Neural crest cell (in vitro differentiated cells): ENCODE measurements at places on chromosomes 2 and 18.

GRCh38 chr2:218997731-218998130 lies 4.5 kb upstream of the CRYBA2 start:
- DNase-seq: no peak

GRCh38 chr18:32911660-32912284 lies 138.9 kb upstream of the KLHL14 start:
- no peak for DNase-seq

GRCh38 chr2:233075966-233076339 lies 15.8 kb downstream of the INPP5D start:
- DNase-seq: no peak

- no peak for DNase-seq
Observed at GRCh38 chr2:156423674-156424282, 12.4 kb upstream of the GPD2 start.

GRCh38 chr2:22557406-22557805 lies 827.6 kb upstream of the KLHL29 start:
- no peak for DNase-seq

GRCh38 chr18:2515908-2516625 lies 55.2 kb downstream of the METTL4 start:
- DNase-seq: no peak

GRCh38 chr2:226669905-226670304 lies 129.7 kb downstream of the IRS1 start:
- DNase-seq: no peak

DNA sequence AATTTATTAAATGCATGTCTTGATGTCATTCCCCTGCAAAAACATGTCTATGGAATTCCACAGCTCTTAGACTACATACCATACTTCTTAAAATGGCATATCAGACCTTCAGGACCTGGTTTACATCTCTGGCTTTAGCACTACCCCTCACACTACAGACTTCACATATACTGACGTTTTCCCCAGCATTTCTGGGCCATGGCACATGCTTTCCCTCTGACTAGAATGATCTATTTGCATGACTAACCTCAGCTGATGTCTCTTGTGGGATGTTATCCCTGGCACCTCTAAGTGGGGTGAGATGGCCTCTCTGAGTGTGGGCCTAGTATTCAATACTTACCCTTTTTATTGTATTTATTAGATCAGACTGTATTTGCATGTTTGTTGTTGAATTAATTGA lies 381.6 kb downstream of the ERBB4 start:
- DNase-seq: no peak

- DNase-seq: no peak
Observed at GRCh38 chr2:8437949-8438400, 243.9 kb upstream of the ID2 start.

DNA sequence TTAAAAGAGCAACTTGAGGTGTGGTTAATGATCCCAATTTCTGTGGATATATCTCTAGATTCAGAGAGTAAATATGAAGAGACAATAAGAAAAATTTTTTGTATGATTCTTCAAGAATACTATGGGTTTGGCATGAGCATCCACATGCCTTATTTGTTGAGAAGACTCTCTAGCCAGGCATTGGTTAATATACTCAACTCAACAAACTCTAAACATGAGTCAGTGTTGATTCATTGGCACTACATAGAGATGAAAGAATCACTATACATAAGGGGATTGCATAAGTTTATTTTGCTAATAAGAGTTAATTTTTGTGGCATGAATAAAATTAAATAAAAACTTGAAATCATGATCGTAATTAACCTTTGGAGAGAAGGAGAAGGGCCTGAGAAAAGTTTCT lies 930.2 kb upstream of the LRRTM1 start:
- no peak for DNase-seq

- DNase-seq: no peak
Observed at GRCh38 chr18:22189449-22190166, 20.2 kb downstream of the GATA6 start.

DNA sequence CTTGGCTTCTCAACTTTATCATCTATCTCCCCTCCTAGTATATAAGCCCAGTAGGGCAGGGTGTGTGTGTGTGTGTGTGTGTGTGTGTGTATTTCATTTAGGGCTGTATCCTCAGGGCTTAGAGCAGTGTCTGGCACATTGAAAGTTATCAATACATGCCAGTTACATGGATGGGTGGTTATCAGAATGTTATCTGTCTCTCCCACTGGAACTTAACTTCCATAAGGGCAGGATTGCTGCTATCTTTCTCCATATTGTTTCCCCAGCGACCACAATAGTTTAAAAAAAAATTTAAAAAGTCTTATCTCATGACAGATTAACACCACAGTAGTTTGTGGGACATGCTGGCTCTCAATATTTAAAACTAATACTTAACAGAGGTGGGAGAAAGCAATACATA lies 488.9 kb downstream of the PLCL1 start:
- no peak for DNase-seq

DNA sequence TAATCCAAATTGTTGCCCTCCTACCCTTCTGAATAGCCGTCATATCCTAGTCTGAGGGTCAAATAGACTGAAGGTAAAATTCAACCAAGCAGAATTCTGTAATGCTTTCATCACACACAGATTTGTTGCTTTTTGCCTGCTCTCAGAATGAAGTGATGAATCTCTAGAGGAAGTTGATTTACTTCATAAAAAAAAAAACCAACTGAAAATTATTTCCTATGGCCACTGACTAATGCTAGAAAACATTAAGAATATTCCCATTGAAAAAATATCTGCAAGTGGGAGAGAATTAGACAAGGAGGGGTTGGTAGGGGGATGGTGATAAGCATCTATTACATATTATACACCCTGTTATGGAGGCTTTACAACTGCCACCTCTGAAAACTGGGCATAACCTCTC lies 2.3 kb upstream of the IL1RL2 start:
- no peak for DNase-seq

DNA sequence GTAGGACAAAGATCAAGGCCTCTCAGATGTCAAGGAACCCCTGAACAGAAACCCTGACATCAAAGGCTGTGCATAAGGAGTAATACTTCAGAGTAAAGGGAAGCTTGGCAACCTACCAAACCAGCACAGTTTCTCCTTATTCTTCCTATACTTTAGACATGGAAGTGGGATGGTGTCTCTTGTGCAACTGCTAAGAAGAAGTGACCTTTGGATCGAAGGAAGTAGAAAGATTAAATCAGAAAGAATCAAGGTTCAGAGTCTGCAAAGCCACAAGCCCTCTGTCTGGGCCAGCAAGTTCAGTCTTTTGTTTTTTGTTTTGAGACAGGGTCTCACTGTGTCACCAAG lies 66.2 kb upstream of the SLC39A10 start:
- no peak for DNase-seq

- DNase-seq: no peak
Observed at GRCh38 chr2:198371921-198372543, 567.6 kb downstream of the PLCL1 start.

- DNase-seq: no peak
Observed at GRCh38 chr2:172225786-172226185, 123.1 kb upstream of the DLX2 start.

DNA sequence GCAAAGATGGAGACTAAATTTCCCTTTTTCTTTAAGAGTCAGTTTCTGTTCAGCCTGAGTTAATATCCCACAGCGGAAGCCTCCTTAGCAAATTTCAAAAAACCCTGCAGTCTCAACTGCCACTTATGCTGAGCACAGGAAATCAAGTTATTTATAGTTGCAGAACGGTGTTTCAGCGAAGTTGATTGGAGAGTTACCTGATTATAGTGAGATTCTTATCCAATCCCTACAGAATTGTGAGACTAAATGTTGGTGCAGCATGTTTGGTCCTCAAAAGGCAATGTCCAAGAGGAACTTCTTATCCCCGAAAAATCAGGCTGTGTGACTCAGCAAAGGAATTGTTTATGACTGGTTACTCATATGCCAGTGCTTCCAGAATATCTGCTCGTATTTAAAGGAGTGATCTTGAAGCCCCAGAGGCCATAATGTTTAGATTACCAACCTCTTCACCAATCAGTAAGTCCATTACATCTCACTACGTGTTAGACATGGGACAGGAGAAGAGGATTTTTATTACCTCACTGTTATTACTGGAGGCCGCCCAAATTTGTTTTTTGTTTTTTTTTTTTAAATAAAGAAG lies 67.9 kb downstream of the LRRFIP1 start:
- DNase-seq: no peak

DNA sequence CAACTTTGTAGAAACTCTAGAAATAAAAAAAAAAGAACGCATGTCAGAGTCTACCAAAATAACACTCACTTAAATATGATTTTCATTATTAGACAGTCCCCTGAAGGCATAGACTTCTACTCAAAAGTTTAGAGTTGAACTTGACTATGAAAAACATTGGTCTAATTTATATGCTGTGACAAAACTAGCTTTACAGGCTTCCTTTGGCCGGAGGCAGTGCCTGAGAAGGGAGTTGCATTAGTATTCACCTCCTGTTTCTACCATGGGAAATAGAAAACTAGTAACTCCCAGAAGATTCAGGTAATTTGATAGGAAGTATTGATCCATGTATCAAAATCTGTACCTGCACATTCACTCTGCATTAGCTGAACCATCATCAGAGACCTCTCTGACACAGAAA lies 163.4 kb upstream of the NOSTRIN start:
- no peak for DNase-seq

GRCh38 chr2:240462707-240463273 lies 27.3 kb downstream of the GPC1 start:
- DNase-seq: no peak

- DNase-seq: no peak
Observed at GRCh38 chr18:63042351-63042750, 277.2 kb downstream of the BCL2 start.

DNA sequence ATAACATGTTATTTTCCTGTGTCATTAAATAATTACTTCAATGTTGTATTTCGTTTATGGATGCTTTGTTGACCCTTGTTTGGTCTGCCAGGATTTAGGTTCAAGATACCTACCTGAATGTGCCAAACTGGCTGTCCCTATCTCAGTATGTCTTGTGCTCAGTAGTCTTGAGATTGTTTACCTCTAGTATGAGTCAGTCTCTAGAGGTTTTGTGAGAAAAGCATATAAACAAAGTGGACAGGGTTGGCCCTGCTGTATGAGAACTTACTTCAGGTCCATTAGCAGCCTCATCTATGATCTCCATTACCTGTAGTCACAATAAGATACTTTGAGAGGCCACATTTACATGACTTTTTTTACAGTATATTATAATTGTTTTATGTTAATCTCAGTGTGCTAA lies 17.8 kb downstream of the DDX18 start:
- DNase-seq: no peak

DNA sequence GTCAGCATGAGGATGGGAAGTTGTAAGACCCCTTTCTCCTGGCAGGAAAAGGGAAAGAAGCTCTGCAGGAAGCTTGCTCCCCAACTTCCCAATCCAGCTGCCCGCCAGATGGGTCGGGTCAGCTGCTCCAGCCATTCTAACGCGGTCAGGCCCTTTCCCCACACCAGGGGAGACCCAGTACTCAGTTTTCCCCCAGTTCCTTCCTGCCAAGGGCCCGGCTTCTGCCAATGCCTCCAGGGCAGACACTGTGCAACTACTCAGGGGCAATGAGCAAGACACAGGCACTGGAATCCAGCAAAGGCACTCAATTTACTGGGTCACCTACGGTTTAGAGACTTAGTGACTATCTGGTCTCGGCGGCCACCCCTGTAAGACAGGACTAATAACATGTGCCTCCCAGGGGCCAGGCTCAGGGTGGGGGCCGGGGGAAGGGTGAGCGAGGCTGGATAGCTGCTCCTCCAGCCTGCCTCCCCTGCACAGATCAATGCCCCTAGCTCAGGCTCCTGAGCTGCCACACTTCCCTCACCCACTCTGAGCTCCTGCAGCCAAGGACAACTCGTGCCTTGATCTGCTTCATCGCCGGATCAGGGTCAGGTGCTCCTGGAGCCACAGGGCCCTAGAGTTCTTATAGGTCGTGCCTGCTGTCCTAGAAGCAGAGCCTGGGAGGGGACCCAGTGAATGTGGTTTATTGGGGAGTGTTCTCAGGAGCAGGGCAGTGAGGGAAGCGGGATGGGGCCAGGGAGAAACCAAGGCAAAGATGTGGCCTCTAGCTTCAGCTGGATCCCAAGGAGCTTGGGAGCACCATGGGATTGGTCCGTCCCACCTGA lies 171.1 kb downstream of the ZFP36L2 start:
- no peak for DNase-seq

- DNase-seq: no peak
Observed at GRCh38 chr2:21217442-21217841, 93.7 kb downstream of the TDRD15 start.

- no peak for DNase-seq
Observed at GRCh38 chr2:69099541-69099940, 86.6 kb downstream of the ANTXR1 start.

- DNase-seq: no peak
Observed at GRCh38 chr2:237319086-237319820, 94.7 kb downstream of the COL6A3 start.

DNA sequence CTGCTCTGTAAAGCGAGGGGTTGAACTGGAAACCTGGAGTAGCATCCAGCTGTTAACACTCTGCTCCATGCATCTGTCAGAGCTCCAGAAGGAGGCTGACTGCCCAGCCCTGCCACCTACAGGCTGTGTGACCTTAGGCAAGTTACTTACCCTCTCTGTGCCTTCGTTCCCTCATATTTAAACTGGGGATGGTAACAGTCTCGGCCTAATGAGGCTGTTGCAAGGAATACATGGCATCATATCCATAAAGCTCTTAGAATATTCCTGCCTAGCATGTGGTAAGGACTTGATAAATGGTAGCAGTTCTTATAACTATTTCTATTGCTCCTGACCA lies 80.6 kb downstream of the LRRFIP1 start:
- DNase-seq: no peak

DNA sequence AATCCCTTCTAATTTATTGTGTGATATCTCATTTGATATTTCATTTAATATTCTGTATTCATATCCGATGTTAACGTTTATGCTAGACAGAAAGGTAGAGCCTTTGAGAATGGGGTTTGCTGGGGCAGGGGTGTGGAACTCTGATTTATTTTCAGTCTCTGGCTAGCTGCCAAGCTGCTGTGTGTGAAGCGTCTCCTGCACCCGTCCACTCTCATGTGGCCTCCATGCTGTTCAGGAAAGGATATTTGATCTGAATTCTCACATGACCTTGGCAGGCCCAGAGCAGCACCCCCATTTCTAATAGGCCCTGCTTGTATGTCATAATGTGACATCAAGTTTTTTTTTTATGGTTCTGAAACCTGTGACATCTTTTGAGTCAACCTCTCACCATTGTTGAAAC lies 1.6 kb downstream of the IL1R1 start:
- DNase-seq: no peak

- DNase-seq: no peak
Observed at GRCh38 chr2:35790292-35790691, 565.3 kb upstream of the CRIM1 start.

- no peak for DNase-seq
Observed at GRCh38 chr18:24273596-24273995, 124.0 kb downstream of the OSBPL1A start.
